Hematopoietic multipotent progenitor cell (in vitro differentiated cells): ENCODE measurements at places on chromosomes 5 and 9. TPM values are rescaled to one million over a fixed set of nuclear protein-coding genes. Genes with fewer than 3 reads are reported as not detected.
A peak's percentile ranks its signal among the peaks of the same experiment; 100 is the strongest.

IGFBPL1 gene
- total RNA-seq: under 0.01 TPM

SLC4A9 gene
- total RNA-seq: not detected

- no peak for DNase-seq
Measured at GRCh38 chr5:15476977-15477376, 23.0 kb upstream of the FBXL7 start.

DNA sequence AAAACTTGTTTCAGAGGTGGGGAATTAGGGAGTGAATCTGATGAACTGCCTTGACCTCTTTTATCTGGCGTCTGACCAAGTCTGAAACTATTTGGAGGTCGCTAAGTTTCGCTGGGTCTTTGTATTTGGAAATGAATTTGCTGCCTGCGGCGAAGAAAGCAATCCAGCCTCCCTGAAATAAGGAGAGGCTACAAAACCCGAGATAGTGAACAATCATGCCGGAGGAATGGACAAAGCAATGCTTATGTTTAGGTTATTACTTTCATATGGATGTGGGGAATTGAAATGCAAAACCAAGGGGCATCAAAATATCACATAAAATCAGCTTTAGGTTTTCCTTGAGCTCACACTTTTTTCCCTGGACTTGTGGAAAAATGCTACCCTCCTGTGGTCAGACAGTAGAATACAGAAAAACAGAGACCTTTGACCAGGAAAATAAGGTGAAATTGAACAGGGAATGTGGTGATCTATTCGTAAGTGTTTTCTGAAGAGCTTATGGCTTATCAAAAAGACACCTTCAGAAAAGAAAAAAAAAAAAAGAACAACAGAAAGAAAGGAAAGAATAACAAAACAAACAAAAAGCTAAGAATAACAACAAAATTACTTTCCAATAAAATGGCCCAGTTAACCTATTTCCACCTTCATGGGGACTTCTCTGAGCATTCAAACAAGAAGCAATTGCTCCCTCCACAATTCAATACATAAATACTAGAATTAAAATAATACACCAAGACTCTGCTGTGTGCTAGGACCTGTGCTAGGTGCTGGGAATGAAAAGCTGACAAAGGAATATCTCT, 68.6 kb upstream of the DPYSL3 start:
- DNase-seq: no peak

DNA sequence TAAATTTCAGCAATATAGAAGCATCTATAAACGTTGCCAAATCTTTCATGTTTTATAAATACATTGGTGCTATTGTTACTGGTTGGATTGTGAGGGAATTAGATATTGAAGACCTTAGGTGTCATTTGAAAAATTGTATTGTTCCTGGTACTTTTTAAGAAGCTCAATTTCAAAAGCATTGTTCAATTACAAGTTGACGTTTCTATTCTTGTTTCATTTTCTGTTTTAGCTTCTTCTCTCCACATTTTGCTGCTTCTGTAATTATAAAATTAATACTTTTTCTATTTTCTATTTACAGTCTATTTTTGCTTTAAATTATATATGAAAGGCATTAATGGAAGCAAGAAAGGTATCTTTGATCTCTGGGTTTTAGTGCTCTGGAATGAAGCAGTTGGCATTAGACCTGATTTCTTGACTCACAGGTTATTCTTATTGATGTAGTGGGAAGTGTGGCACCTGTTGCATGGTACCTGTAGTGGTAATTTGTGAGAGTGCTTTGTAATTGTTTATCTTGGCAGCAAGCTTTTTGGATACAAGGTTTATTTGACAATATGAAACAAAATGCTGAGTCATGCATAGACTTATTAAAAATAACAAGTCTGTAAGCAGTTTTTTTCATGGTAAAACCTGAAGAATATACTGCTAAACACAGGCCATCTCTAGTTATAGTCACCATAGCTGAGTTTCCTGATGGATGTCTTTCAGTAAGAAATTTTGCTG, 13.2 kb downstream of the MACIR start:
- peak; percentile 49 for DNase-seq

GRCh38 chr5:149254506-149254905, 17.2 kb upstream of the AFAP1L1 start:
- no peak for DNase-seq
